ENCODE measurements at places on chromosomes 2 and 18. TPM values are rescaled to one million over a fixed set of nuclear protein-coding genes. Genes with fewer than 3 reads are reported as not detected.

KIF3C gene
- 6.7 TPM for total RNA-seq

CCDC85A gene
- total RNA-seq = 3.7 TPM

DNA sequence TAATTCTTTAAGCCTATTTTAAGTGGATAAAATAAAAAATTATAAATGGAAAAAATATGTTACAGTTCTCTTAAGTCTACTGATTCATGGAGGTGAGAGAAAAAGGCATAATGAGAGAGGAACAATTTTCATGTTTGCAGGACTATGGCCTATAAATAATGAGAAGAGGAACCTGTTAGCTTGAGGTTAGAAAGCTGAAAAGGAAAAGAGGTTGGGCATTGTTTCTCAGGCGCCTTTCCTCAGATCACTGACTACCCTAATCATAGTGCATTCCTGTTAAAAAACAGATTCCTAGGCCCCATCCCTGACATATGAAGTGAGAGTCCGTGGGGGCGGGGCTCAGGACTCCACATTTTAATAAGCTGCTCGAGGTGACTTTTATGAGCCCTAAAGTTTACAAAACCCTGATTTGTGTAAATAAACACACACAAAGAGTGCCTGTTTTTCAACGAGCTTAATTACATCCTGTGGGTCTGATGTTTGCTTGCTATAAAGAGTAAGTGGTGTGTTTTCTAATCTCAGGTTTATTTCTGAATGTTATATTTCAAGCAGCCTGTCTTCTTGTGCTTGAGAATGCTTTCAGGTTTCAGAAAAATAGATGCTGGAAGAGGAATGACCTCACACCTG lies 335.5 kb downstream of the CLIP4 start:
- DNase-seq = no peak

- DNase-seq = no peak
Measured at GRCh38 chr2:143847257-143847656, 672.7 kb downstream of the ZEB2 start.

DNA sequence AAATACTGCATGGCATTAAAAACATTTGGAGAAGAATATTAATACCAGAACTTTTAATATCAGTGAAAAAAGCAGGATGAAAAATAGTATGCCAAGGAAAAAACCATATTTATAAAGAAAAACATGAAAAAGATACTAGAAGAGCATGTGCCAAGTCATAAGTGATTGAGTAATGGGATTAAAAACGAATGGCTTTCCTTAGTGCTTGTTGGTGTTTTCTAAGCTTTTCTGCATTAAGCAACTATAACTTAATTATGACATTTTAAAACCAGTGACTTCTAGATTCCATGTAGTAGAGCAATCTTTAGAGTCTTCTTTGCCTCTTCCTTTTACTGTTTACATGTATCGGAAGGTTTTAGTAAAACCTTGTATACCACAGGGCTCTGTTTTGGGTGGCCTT lies 6.6 kb downstream of the MAPRE3 start:
- DNase-seq = no peak

DNA sequence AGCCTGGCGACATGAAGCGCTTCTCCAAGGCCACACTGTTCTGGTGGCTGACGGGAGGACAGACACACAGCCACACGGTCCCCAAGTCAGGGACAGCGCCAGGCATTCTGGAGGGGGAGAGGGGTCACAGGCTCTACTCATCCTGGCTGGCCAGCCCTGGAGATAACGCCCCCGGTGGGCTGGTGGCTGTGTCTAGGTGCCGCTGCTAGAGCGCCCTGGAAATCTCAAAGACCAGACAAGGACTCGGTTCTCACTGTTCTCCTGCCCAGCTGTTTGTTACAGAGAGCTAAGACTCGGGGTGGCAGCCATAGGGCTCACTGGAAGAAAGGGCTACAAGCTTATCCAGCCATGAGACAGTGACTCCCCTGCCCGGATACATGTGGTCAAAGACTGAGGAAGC lies 72.0 kb downstream of the KCNF1 start:
- peak; percentile 60 for DNase-seq
